ENCODE measurements at places on chromosomes 5 and 9.
A peak's percentile ranks its signal among the peaks of the same experiment; 100 is the strongest.

- DNase-seq = no peak
Observed at GRCh38 chr9:35981699-35982098, 23.7 kb upstream of the OR2S2 start.

DNA sequence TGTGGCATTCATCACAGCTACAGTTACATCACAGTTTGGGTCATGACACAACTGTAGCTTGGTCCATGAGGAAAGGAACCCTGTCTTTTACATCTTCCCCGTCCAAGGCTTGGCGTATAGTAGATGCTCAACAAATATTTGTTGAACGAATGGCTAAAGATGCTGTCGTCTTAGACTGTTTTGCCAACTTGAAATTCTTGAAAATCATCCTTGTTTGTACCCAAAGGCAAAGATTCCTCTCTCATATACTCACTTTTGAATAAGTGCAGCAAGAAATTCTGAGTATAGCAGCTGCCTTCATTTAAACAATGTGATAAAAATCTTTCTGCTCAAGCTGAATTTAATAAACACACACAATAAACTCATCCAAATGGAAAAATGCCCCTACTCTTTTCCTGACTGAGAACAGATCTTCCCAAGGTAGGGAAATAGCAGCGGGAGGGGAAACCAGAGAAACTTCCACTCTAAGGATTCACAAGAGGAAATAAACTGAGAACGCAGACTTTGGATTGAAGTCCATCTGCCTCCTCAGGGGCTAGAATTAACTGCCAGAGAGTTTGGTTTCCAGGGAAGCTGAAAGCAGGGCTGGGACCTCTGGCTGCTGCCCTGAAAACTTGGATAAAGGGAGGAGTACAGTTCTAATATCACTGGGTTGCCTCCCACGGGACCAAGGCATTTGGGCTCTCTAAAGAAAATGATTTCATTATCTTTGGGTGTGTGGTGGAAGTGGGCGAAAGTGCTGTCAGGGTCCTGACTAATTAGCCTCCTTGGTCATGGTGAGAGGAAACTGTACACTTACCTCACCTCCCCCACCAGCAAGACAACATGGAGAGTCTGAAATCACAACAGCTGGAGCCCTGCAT lies 99.1 kb downstream of the DPYSL3 start:
- no peak for DNase-seq

GRCh38 chr5:135271533-135272310 lies 127.3 kb downstream of the MACROH2A1 start:
- no peak for DNase-seq

GRCh38 chr5:154351141-154351540 lies 94.7 kb upstream of the SAP30L start:
- DNase-seq = no peak

DNA sequence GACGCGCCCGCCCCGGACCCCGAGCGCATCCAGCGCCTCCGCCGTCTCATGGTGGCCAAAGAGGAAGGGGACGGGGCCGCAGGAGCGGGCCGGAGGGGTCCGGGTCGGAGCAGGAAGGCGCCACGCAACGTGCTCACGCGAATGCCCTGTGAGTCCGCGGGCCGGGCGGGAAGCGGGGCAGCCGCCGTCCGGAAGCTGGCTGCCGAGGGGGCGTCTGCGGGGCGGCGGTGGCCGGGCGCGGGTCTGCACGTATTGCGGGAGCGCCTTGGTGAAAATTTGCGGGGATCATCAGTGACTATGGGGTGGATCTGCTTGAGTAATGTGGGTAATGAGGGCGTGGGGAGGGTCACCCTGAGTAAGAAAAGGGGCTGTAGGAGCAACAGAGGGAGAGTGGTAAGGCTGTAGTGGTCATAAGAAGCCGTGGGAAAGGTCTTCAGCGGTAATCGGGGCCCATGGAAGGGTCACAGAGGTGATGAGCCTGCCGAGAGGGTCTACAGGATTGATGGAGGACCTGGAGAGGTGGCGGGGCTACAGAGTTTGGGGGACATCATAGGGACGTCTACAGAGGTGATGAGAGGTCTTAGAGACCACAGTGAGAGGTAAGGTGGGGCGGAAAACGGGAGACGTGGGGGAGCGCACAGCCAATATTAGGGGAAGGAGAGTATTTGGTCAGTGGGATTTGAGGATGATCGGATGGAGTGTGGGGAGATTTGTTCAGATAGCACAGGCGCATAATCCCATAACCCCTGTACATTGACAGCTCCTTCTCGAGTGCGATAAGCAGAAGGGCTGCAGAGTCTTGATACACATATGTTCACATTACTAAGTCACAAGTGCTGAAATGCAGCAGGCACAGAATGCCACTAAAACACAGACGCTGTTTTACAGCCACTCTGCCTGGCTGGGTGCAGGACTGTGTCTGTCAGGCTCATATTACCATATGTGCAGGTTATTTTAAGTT lies 819 bp downstream of the LSM11 start:
- peak; percentile 36 for DNase-seq

- DNase-seq = no peak
Observed at GRCh38 chr9:81132318-81132717, 557.0 kb downstream of the TLE1 start.
